AG09309 (cell line): ENCODE measurements at places on chromosomes 13 and 19.

- no peak for DNase-seq
Measured at GRCh38 chr19:38028913-38029510, 122.0 kb downstream of the SIPA1L3 start.

- no peak for DNase-seq
Measured at GRCh38 chr13:97124915-97125809, 97.0 kb upstream of the MBNL2 start.

DNA sequence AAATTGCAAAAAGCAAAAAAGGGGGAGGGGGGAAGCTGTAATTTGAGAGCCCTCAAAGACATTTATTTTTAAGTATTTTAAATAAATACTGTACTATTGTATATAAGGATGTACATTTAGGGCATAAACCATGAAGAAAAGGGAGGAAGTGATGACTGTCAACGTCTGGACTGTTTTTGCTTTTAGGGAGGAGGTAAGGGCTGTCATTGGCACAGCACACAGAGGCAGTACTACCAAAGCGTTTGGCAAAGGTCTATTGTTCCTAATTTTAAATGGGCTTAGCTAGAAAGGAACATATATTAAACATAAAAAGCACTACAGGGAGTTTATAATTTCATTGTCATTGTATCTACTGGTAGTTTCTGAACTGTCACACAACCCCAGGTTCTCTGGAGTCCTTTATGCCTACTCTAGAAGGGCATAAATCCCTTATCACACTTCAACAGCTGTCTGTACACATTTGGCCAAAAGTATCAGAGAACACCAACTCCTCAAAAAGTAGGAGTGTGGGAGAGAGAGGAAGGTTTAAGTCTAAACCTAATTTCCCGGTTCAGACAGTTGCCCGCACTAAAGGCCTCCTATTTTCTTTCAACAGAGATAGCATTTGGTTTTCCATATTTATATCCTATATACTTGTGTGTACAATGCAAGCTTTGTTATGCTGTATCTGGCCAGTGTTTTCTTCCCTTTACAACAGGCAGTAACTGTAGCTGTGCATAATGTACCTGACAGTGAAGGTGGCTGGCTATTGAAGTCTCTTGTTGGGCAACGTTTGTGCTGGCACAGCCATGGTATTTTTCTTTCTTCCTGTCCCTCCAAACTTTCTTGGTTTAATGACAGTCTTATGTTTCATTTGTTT lies 406.2 kb downstream of the KLF5 start:
- DNase-seq: no peak

DNA sequence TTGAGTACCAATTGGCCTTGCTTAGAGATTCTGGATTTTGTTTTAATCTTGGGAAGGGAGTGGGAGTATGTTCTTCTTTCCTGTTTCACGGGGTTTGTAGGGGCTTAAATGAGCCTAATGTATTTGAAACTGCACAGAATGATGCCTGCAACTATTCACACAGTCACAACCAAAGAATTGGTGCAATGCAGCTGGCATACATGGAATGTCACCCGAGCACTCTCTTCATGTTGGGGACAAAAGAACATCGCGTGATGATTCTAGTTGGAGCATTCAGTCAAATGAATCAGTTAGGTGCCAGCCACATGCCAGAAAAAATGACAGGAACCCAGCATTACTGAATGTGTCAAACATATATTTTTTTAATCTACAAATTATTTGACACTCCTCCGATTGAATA lies 22.1 kb downstream of the STARD13 start:
- no peak for DNase-seq

DNA sequence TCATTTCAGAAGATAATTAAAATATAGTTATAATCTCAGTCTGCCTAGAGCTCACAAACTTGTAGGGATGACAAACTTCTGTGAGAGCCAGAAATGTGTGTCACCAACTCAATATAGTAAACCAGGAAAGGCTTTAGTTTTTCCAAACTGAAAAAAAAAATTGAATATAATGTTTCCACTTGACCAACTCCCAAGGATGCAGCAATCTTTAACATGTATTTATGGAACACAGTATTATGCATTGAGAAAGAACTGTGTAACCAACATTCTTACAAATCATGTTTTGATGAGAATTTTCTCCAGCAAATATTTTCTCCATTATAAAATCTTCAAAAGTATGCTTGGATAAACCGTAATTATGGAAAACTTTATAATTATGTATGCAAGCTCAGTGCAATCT lies 50.1 kb upstream of the KLF12 start:
- no peak for DNase-seq

- DNase-seq: peak; percentile 99
Measured at GRCh38 chr13:30847650-30848307, 58.3 kb upstream of the MEDAG start.
